Renal cortex interstitium (tissue), 15 donors: ENCODE measurements at places on chromosomes 13 and 19.

DNA sequence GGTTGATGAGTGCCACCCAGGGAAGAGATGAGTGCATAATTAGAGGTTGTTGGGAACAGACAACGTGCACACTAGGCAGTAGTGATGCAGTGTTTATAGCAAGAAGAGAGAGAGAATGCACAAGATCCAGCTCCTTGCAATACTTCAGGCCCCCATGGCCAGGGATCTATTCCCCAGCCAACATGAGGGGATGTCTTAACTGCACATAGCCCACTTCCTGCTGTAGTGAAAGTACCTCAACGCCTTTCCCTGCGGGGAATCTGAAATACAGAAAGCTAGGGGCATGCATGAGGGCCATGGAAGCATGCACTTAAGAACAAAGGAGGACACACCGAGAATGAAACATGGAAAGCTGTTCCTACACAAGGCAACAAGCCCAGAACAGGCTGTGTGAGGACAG, 636.7 kb upstream of the GPC6 start:
- no peak for DNase-seq

- DNase-seq = no peak
These were observed 255.0 kb upstream of the SLITRK1 start for GRCh38 chr13:84137292-84137691.

- no peak for DNase-seq
These were observed 121.6 kb upstream of the SPATA13 start for GRCh38 chr13:24038841-24039330.

GRCh38 chr19:35436477-35437405, 11.3 kb upstream of the FFAR2 start:
- peak; percentile 12 for DNase-seq

DNA sequence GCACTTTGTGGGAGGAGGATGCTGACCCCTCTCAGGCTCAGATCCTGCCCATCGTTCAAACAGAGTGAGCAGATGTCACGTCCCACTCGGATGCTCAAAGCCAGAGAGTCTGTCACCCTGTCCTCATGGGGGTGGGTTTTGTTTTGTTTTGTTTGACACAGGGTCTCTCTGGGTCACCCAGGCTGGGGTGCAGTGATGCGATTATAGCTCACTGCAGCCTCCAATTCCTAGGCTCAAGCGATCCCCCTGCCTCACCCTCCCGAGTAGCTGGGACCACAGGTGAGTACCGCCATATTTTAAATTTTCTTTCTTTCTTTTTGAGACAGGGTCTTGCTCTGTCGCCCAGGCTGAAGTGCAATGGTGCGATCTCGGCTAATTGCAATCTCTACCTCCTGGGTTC, 4.0 kb downstream of the ADGRE2 start:
- DNase-seq = no peak

- no peak for DNase-seq
These were observed 130.5 kb downstream of the PAN3 start for GRCh38 chr13:28268800-28269223.

- DNase-seq = no peak
These were observed 11.4 kb upstream of the KRTDAP start for GRCh38 chr19:35501684-35502083.

GRCh38 chr13:40095695-40096356, 440.4 kb downstream of the COG6 start:
- DNase-seq = no peak

- DNase-seq = no peak
These were observed 4.1 kb downstream of the C1QTNF9 start for GRCh38 chr13:24313439-24313838.

DNA sequence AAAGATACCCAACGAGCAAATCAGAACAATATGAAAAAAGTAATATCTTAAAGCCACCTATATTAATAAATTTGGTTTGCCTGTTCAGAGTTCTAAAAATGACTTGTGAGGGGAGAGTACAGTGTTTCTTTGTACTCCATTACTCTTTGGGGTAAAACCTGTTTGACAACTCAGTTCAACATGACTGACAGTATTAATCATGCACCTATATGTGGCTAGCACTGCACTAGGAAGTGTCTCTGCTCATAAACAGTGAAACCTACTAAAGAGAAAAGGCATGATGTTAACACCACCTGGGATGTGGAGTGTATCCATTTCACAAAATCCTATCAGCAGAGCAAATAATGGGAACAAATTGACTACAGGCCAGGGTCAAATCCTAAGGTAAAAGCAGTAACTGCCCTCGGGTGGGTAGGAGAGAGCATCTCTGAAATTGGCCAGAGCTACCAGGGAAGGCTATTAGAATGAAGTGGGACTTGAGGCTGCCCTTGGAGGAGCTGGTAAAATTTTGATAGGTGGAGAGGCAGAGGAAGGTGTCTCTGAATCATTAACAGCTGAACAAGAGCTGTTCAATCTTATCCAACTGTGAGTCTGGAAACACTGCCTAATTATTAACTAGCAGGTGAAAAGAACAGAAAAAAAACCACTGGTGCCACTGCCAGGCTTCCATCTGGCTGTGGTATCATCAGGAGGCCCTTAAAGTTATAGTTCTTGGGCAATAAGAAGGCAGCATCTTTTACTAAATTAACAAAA, 365.1 kb downstream of the DNAJC15 start:
- DNase-seq = no peak
